ENCODE measurements at places on chromosomes 4 and X.

- DNase-seq = no peak
Measured at GRCh38 chrX:122582280-122582974, 601.7 kb upstream of the GRIA3 start.

DNA sequence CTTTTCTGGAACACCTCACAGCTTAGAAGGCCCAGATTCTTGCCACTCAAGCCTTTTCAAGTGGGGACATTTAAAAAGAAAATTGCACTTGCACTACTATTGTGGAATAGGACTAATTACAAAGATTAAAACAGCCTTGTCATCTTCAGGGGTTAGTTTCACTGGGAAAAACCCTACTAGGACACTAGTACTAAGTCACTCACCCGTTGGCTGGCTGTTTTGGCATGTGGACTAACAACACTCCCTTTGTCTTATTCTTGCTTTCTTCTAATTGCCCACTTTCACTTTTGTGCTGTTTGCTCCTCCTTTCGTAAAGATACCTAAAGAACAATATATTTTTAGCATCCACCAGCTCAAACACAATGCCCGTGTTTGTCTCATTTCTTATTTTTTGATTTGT lies 200.9 kb upstream of the MID1 start:
- DNase-seq = no peak

- no peak for DNase-seq
Measured at GRCh38 chrX:154059729-154060245, 37.7 kb downstream of the MECP2 start.

- DNase-seq = no peak
Measured at GRCh38 chr4:187016101-187016500, 292.4 kb upstream of the FAT1 start.

GRCh38 chr4:125350470-125351135 lies 35.8 kb downstream of the FAT4 start:
- DNase-seq = no peak

DNA sequence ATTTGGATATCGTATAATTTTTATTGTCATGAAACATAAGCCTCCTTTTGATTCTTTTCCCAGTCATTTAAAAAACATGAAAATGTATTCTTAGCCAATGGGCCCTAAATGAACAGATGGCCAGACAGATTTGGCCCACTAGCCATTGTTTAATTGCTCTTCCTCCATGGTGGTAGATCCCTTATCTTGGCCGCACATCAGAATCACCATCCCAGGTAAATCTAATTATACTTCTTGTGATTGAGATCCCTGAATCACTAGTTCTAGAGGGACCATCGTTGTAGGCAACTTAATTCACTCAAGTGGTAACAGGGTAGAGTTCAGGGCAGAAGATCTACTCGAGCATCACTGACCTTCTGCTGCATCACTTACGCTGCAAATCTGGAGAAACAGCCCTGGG lies 24.1 kb upstream of the VCX3A start:
- DNase-seq = no peak

GRCh38 chrX:134144231-134144630 lies 92.8 kb upstream of the CCDC160 start:
- no peak for DNase-seq

- no peak for DNase-seq
Measured at GRCh38 chrX:19772822-19773628, 114.4 kb downstream of the SH3KBP1 start.

GRCh38 chr4:147965873-147966272 lies 234.0 kb downstream of the ARHGAP10 start:
- DNase-seq = no peak

- DNase-seq = no peak
Measured at GRCh38 chr4:164614999-164615398, 138.9 kb upstream of the SMIM31 start.

GRCh38 chrX:36414056-36414455 lies 494.5 kb downstream of the CFAP47 start:
- no peak for DNase-seq

DNA sequence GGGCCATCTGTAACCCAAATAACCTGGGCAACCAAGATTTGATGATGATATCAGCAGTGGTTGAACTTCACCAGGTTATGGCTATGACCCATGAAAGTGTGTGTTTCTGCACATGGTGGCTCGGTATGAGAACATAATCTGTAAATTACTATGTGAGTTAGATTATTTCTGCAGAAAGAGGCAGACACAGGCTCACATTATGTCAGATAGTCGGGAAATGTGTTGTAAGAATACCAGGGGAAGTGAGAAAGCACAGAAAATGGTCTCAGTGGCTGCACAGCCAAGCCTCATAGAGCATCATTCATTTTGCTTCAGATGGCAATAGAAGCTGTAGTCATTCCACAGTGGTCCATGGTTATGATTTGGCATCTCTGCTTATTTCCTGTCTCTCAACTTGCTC lies 63.0 kb upstream of the RBPJ start:
- no peak for DNase-seq

GRCh38 chr4:169037506-169037905 lies 27.5 kb upstream of the CBR4 start:
- no peak for DNase-seq

GRCh38 chrX:39477031-39477761 lies 620.6 kb downstream of the BCOR start:
- DNase-seq = no peak

DNA sequence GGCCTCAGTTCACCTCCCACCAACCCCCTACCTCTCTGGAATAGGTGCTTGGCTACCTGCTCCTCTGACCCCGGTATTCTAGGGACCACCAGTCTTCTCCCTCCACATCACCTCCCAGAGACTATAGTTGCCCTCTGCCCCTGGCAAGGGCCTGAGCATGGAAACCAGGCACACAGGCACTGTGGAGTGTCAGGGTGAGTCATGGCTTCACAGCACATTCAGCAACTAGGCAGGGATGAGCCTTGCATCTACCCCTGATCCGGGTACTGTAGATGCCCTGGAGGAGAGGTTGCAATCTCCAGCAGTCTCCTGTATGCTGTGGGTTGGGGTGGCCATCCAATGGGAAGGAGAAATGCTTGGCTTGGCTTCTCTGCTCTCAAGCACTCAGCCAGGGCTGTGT lies 472.7 kb downstream of the IDS start:
- DNase-seq = no peak

DNA sequence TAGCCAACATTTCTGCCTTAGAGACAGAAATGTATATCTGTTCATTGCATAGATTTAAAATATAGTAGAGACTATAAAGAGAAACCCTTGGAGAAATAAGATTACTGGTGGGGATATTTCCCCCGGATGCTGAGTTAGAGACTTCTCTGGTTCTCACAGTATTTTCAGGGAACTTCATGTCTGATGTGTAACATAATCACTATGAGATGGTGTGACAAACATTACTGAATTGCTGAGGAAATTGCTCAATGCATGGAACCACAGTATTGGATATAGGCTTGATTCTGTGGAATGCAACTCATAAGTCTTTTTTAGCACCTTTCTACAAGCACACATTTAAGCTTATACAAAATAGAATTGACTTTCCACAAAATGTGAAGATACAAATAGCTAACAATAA lies 152.7 kb downstream of the SOWAHB start:
- no peak for DNase-seq

GRCh38 chr4:1777822-1778641 lies 15.1 kb upstream of the FGFR3 start:
- DNase-seq = no peak

- DNase-seq = no peak
Measured at GRCh38 chrX:22666441-22666840, 333.3 kb upstream of the DDX53 start.

DNA sequence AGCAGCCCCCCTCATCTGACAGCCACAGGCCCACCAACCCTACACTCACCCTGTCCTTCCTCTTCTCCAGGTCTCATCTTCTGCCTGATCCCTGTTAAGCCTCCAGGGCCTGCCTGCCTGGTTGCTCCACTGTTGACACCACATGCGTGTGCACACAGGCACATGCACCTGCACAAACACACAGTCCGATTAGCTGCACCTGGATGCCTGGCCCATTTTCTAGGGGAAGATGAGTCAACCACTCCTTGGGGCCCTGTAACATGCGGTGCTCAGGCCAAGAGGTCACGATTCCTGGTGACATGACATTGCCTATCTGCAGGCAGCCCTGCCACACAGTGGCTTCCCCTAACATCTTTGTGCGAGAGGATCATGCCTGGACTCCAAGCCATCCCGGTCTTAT lies 498.4 kb downstream of the BCOR start:
- no peak for DNase-seq

GRCh38 chrX:47327902-47328301 lies 42.5 kb upstream of the ZNF157 start:
- DNase-seq = no peak

- no peak for DNase-seq
Measured at GRCh38 chrX:102957751-102958150, 20.7 kb downstream of the RAB40AL start.

GRCh38 chr4:74638689-74639088 lies 155.6 kb downstream of the BTC start:
- no peak for DNase-seq

DNA sequence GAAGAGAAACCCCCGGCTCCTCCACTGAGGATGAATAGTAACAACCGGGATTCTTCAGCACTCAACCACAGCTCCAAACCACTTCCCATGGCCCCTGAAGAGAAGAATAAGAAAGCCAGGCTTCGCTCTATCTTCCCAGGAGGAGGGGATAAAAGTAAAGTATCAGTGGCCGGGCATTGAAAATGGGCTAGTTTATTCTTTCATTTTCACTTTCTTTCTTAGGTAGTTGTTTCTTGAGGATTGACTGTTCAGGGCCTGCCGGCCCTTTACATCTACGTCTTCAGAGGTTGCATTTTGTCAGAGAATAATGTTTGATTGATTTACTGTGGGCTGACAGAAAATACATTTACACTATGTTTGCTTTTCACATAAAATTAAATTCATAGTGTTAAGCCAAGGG lies 27.1 kb downstream of the PAK3 start:
- no peak for DNase-seq

DNA sequence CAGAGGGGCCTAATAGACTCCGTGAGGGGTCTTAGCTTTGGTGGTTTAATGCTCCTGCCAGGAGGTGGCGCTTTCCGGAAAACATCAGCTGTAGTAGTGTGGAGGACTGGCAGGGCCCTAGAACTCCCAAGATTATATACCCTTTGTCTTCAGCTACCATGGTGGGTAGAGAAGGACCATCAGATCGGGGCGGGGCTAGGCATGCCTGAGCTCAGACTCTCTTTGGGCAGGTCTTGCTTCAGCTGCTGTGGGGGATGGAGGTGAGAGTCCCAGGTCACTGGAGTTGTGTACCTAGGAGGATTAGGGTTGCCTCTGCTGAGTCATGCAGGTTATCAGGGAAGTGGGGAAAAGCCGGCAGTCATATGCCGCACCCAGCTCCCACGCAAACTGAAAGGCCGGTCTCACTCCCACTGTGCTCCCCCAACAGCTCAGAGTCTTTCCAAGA lies 63.0 kb upstream of the AGA start:
- DNase-seq = no peak

DNA sequence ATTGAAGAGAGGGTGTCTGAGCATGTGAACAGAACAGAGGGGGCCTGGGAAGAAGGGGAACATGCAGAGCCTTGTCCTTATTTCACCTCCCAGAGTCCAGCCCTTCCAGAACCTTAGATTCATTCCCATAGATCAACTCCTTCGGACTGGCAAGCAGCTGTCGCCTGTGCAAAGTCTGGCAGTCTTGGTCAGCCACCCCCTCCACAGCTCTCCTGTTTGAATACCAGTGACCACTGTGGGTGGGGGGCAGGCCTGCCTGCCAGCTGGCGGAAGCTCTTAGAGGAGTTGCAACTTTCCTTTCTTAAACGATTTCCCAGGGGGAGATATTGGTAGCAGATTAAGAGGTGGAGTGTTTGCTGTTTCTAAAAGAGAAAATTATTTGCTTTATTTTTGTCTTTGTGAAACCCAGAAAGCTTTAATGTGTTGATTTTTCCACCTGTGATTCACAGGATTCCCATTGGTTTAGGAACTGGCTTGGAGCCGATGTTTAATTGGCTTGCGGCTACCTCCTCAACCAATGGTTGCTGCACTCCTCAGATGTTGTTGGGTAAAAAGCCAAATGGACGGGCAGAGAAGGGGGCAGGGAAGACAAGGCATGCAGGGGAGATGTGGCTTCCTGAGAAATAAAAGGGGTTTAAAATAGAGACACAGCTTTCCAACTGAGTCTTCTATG lies 62.2 kb upstream of the PRPS1 start:
- no peak for DNase-seq

GRCh38 chr4:35250331-35250730 lies 994.0 kb downstream of the ARAP2 start:
- DNase-seq = no peak

DNA sequence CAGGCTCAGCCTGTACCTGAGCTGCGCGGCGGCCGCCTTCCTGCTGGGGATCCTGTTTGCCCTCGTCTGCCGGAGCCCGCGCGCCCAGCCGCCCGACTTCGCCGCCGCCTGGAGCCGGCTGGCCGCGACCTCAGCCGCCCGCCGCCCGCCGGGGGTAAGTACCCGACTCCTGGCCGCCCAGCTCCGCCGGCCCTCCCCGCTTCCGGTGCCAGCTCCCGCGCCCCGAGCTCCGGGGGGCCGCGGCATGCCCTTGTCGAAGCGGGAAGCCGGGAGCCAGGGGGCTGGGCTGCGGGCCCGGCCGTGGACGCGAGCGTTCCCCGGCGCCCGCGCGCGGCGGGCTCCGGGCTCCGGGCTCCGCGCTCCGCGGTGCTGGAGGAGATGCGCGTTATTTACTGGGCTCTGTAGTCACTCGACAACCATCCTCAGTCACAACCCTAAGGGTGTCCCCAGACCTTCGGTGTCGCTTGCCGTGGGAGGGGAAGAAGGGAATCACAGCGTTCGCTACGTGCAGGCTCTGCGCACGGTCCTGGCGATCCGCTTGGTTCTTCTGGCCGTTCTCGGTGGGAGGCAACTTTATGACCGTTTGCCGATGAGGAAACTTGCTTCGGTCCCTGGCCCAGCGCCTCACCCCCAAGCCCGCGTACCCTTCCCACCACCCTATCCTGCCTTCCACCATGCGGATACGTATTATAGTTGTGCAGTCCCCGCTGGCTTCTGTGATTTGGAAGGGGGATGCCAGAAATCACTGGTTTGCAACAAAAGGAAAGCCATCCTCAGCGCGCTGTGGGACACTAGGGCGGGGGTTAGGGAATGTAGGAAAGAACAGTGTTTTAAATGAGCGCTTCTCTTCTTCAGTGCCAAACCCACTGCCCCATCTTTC lies 944 bp downstream of the SNX25 start:
- peak; percentile 11 for DNase-seq

GRCh38 chrX:19543951-19544381 lies 28.7 kb upstream of the MAP3K15 start:
- no peak for DNase-seq

DNA sequence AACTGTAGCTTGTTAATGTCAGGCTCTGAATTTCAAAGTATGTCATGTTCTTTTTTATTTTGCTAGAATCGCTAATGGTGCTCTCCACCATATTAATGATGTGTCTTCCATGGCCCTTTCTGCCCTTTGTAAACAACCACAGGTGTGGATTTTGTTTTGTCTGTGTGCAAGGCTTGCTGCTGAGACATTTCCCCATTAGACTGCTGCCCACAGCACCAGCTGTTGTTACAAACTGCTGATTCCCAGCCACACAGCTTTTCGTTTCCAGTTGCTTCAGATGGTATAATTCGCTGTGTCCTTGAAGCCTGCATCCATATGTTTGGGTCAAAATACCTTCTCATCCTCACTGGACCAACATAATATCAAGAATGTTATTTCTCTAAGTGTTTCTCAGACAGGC lies 32.8 kb downstream of the KCNIP4 start:
- no peak for DNase-seq
